ENCODE measurements at places on chromosomes 5 and 9.

DNA sequence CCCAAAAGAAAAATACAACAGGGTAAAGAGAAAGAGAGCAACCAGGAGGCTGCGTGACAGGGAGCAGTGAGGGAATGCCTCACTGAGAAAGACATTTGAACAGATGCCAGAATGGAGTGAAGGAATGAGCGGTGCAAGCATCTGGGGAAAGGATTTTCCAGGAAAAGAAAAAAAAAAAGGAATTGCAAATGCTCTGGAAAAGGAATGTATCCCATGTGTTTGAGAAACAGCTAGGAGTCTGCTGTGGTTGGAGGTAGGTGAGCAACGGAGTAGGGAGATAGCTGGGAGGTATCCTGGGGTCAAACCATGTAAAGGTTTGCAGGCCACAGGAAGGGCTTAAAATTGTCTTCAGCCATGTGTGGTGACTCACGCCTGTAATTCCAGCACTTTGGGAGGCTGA lies 23.6 kb upstream of the CEMIP2 start:
- DNase-seq, result peak; percentile 6

DNA sequence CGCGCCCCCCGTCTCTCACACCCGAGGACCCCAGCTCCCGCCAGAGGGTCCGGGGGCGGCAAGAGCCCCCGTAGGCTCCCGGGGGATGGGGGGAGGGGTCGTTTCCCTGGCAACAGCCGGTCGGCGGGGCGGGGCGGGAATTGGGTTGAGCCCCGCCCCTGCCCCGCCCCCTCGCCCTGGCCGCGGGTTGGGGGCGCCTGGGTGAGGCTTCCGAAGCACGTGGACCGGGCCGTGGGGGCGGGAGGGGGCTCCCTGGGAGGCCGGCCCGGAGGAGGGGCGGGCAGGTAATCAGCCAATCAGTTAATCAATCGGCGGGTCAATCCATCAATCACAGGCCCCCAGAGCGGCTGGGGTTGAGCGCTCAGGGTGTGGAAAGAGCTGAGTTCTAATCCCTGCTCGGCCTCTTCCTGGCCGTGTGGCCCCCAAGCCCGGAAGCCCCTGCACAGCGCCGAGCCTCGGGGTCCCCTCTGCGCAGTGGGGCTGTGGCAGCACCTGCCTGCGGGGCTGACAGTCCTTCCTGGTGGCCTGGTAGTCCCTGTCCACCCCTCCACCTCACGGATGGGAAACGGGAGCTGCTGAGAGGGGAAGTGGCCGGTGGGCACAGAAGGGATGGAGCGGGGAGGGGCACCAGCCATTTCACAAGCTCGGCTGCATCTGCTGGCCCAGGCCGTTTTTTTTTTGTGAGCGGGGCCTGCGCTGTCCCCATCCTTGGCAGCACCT lies 174.2 kb upstream of the IER5L start:
- DNase-seq, result no peak

DNA sequence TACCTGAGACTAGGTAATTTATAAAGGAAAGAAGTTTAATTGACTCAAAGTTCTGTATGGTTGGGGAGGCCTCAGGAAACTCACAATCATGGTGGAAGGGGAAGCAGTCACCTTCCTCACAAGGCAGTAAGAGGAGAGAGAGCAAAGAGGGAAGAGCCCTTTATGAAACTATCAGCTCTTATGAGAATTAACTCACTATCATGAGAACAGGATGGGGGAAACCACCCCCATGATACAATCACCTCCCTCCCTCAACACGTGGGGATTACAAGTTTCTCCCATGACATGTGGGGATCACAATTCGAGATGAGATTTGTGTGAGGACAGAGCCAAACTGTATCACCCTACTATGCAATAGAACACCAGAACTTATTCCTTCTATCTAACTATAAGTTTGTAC lies 27.9 kb downstream of the CD274 start:
- no peak for DNase-seq

DNA sequence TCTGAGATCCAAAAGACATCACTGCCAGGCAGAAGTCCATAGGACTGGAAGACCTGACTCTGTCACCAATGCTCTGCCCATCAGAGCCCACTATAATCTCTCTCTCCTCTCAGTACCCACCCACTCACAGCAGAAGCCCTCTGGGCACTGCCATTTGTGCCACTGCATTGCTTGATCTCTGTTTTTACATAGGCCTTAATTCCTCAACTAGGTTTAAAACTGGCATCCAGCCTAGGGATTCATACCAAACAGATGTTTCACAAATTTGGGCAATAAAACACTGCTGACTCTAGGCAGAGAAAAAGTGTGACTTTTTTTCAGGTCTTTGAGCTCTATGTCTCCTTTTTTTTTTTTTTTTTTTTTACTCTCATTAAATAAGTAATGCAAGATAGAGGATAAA lies 91.1 kb upstream of the RANBP3L start:
- DNase-seq, result peak; percentile 88

DNA sequence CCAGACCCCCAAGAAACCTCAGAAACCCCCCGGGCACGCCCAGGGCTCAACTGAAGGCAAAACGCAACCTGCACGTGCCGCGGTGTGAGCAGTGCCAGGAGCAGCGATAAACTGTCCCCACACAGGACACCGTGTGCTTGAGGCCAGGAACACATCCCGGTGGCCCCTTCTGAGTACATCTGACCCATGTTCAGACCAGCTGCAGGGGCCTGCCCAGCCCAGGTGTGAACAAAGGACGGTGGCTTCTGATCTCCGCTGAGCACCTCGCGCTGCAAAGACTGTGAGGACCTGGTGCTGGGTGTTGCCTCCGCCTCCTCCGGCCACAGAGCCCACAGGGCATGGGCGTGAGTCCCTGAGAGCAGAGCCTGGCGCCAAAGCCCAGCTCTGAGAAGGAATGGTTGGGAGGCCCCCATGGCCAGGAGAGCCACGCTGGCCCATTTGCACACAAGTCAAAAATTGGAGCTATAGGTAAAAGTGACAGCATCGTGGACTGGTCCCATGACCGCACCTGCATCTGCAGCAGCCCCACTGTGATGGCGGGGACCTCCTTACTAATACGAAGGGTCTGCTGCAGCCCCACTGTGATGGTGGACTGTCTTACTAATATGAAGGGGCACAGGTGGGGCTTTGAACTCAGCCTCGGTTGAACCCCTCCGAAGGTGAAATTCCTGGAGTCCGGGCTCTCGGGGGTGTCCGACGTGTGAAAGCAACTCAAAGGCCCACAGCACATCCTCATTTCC lies 31.5 kb downstream of the NDUFS6 start:
- DNase-seq, result no peak

- DNase-seq, result no peak
Measured at GRCh38 chr5:154598021-154598420, 120.0 kb upstream of the HAND1 start.

GRCh38 chr5:79109527-79110492 lies 1.8 kb upstream of the BHMT start:
- no peak for DNase-seq

DNA sequence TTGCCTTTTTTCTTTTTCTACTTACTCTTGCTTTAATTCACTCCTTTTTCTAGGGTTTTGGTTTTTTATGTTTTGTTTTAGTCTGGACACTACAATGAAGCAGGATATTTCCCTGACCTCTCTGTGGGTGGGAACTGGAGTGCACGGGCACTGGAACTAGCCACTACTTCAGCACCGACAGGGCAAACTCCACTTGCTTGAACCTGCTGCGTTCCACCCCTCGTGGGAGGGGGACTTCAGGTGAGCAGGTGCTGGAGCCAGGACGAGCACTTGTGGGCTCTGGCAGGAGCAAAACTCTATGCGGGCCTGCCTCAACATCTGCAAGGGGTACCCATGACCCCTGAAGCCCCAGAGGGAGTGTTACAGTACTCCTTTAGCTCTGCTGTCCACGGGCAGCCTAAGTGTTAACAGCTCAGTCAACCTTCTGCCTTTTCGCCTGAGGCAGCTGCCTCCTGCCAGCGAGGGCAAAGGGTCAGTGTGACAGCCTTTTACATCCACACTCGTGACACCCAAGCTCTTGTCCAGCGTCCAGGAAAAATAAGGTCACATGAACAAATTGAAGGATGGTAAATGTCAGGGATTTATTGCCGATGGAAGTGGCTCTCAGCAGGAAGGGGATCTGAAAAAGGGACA lies 144.1 kb upstream of the NFIL3 start:
- no peak for DNase-seq

- no peak for DNase-seq
Measured at GRCh38 chr5:80961376-80962281, 1.5 kb downstream of the RASGRF2 start.

GRCh38 chr5:31273161-31273560 lies 79.7 kb downstream of the CDH6 start:
- no peak for DNase-seq

Data from adipocyte (in vitro differentiated cells).